ENCODE measurements at places on chromosomes 2 and 18.
A peak's percentile ranks its signal among the peaks of the same experiment; 100 is the strongest.

- DNase-seq = no peak
Observed at GRCh38 chr2:230156782-230157699, 62.7 kb downstream of the SP110 start.

GRCh38 chr2:219284501-219285372 is 5.6 kb downstream of the DNAJB2 start:
- DNase-seq = peak; percentile 58

DNA sequence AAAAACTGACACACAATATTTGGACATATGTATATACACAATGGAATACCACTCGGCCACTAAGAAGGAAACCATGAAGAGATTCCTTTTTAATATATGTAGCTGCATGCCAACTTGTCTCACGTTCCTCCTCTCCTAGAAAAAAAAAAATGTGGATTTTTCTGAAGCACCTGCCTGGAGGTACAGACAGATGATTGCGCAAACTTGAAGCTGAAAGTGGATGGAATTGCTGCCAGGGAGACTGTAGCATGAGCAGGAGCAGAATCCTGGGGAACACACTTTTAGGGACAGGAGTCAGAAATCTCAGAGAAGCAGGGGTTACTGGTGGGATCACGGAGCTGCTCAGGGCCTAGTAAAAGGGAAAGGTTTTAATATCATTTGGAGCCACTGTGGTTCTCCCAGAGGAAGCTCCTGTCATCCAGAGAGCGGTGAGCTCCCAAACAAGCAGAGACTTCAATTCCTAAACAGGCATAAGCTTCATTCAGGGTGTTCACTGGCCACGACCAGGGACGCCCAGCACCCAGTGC is 640 bp upstream of the SPR start:
- DNase-seq = no peak

- DNase-seq = no peak
Observed at GRCh38 chr2:2791606-2792005, 460.5 kb upstream of the MYT1L start.

DNA sequence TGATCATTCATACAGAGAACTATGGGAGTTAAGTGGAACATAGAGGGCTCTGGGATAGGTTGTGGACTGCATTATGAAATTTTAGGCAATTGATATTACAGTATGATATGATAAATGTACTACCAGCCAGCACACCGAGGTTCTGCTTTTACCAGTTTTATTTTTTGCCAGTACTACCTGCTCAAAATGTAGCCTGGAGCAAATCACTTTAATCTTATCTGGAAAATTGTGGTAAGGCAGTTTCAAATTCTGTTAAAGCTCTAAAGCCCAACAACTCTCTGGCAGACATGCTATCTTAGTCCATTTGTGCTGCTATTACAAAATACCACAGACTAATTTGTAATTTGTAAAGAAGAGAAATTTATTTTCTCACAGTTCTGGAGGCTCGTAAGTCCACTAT is 474.9 kb upstream of the CWC22 start:
- DNase-seq = no peak

GRCh38 chr2:15346624-15347023 is 214.5 kb downstream of the NBAS start:
- no peak for DNase-seq

GRCh38 chr2:1639086-1639858 is 105.0 kb downstream of the PXDN start:
- DNase-seq = no peak

DNA sequence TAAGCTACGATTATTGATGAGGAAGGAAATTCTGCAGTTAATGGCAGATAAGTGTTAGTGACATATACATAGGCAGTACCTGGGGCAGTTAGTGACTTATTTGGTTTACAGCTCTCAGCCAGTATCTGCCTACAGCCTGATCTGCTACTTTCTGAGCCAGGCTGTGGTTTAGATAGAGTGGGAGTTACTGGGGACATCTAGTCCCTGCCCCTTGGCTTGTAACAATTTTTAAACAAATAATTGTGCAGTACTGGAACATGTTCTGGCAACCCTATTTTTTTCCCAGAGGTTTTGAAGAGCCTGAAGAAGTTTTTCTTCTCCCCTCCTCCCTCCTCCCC is 2.3 kb downstream of the KIF5C start:
- DNase-seq = no peak

GRCh38 chr2:69011611-69012157 is 1.3 kb upstream of the ANTXR1 start:
- no peak for DNase-seq

DNA sequence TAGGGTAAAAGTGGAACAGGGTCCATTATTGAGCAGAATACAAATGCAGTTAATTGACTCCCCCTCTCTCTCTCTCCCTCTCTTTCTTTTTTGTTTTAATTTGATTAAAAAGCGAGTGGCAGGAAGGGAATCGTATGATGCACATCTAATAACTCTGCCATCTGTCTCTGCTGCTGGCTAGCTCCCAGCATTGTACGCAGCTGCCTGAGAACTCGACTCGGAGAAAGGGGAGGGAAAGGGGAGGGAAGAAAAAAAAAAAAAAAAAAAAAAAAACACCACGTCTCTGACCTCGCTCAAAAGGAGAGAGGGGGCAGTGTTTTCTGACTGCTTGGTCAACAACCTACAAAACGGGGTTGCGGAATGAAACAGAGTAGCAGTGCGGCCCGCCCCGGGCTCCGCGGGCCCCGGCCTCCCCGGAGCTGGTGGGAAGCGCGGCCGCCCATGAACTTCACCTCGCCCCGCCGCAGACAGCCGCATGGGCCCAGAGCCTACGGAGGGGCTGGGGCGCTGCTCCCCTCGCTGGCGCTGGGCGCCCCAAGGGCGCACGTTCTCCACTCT is 265.7 kb downstream of the TCF4 start:
- peak; percentile 98 for DNase-seq

DNA sequence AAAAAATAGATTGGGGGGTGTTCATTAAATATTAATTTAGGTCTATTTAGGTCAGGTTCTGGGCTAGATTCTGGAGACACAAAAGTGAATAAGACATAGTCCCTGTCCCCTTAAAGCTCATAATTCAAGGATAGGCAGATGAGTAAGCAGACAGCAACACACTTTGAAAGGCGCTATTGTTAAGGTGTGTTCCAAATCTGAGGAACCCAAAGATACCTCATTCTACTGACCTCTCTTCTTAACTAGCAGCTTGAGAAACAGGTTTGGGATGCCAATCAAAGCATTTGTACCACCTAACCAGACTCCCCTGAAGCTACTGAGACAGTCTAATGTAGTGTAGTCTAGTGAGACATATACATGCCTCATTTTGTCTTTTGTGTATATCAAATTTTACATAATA is 34.8 kb downstream of the SEMA4F start:
- no peak for DNase-seq

Data from fibroblast of mammary gland (primary cell).